Stimulated activated CD4-positive, alpha-beta T cell treated with anti-CD3 and anti-CD28 coated beads, TNF-alpha, amount 100 ng/mL, for 4 hours (primary cell): ENCODE measurements at places on chromosomes 3 and 15.

DNA sequence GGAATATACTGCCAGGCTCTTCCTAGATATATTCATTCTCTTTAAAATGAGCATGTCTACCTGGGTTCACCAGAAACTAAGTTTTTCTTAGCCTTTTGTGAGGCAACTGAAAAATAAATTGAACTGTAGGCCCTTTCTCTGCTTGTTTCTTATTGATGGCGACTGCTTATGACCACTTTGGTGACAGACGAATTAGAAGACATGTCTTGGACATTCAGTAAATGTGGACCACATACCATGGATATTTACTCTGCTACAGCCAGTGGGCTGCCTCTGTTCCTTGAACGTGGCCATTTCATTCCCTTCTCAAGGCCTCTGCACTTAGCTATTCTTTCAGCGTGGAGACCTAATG is 603 bp upstream of the SELENOK start:
- no peak for DNase-seq

GRCh38 chr3:31704156-31704555 is 171.4 kb downstream of the STT3B start:
- DNase-seq: no peak

- no peak for DNase-seq
Observed at GRCh38 chr3:131518680-131519079, 15.9 kb upstream of the MRPL3 start.

GRCh38 chr3:69462826-69463100 is 76.9 kb upstream of the FRMD4B start:
- no peak for DNase-seq

- DNase-seq: no peak
Observed at GRCh38 chr3:43693594-43693993, 2.9 kb downstream of the ABHD5 start.

- DNase-seq: no peak
Observed at GRCh38 chr3:188507244-188507720, 353.3 kb downstream of the LPP start.

- no peak for DNase-seq
Observed at GRCh38 chr3:181530584-181530983, 181.1 kb upstream of the SOX2 start.

GRCh38 chr15:37638691-37639090 is 295.7 kb upstream of the TMCO5A start:
- DNase-seq: no peak

DNA sequence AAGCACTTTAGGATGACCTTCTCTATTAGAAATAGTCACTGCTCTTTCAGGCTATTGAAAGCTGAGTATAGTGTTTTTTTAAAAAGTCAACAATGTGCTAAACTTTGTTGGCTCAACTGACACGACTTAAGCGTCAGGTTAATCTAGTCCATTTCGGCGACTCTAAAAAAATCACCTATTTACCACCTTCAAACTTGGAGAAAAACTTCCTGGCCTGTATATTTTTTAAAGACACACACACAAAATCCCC is 517.8 kb downstream of the FOXP1 start:
- DNase-seq: no peak

GRCh38 chr3:45660567-45660901 is 28.7 kb upstream of the SACM1L start:
- DNase-seq: no peak

GRCh38 chr15:63726491-63726890 is 107.3 kb downstream of the HERC1 start:
- DNase-seq: no peak

GRCh38 chr3:127209840-127210653 is 17.1 kb downstream of the PRR23E start:
- DNase-seq: no peak

GRCh38 chr15:101618076-101618475 is 34.1 kb downstream of the TM2D3 start:
- no peak for DNase-seq

DNA sequence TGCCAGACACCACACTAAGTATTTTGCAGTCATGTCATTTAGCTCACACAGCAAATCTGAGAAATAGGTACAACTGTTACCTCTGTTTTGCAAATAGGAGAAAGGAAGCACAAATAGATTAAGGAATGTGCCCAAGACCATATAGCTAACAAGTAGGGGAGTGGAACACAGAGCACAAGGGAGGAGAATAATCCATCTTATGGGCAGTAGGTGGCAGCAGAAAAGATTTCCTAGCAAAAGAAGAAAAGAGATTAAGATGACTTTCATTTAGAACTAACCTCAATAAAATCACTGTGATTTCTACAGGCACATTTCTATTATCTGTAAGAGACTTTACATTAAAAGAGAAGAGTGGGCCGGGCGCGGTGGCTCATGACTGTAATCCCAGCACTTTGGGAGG is 49.1 kb downstream of the NR1I2 start:
- no peak for DNase-seq

DNA sequence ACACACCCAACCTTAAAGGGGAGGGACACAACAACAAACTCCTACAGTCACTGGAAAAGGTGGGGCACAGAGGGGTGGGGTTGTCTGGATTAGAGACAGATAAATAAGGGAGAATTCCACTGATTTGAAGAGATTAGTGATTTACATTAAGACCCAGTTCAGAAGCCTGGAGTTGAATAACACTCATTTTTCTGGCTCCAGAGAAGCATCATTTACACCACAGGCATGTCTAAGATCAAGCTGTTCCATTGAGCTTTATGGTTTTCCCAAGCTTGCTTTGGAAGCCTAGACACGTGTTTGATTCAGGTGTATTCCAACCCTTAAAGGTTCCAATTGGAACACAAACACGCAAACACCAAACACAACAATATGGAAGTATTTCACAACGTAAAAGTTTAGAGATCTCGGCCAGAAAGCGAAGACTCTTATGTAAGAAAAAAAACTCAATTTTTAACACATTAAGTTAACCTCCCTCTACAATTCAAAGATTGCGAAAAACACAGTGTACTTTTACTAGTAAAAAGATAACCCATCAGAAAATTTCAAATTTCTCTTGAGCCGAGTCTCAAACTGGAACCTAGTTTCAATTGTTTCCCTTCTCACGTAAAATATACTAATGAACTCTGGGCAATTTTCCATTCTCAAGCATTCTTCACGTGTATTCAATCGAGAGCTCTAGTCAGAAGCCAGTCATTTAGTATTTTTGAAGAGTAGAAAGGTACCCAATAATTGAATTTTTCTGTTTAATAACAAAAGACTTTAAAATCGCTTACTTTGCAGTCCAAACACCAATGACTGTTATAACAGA is 2.1 kb downstream of the TRA2B start:
- no peak for DNase-seq

GRCh38 chr15:61851955-61852354 is 208.3 kb downstream of the VPS13C start:
- no peak for DNase-seq

DNA sequence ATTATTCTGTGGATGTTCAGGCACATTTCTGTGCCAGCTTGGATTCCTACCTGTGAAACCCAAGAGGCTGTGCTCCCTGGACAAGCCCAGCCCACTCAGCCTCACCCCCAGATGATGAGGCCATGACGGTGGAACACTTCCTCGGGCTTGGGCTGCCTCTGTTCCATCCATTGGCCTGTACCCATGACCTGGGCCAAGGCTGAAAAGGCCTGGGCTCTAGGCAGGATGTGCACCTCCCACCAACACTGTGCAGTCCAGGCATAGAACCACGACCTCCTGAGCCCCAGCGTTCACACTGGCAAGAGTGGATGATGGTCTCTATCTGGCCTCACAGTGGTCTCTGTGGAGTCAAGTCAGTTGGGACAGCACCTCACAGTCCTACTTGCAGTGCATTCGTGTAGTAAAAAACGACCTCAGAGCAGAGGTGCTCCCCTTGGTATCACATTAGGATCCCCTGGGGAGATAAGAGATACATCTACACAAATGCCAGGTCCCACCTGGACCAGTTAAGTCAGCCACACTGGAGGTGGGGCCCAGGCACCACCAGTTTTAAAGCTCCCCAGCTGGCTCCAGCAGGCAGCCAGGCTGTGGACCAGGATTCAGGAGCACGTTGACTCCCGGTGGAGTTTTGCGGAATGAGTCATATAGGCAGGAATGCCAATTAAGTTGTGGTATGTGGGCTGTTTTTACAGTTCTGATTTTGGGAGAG is 39.0 kb upstream of the IGF1R start:
- DNase-seq: no peak

GRCh38 chr15:81901319-81901718 is 144.5 kb downstream of the MEX3B start:
- DNase-seq: no peak

GRCh38 chr3:173778251-173778650 is 380.7 kb downstream of the NLGN1 start:
- no peak for DNase-seq

DNA sequence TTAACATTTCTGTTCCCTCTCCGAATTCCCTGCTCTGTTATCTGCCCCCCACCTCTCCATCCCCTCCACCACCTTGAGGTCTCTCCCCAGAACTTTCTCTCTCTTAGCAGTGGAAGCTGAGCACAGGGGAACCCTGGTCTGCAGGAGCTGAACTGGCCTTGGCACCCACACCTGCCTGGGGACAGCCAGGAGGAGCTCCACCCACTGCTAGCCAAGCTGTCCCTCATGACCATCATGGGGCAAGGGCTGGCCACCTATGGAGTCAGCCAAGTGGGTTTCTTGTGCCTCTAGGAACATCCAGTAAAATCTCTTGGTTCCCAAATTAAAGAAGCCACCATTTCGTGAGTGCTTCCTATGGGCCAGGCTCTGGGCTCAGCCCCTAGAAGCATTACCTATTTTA is 276.4 kb upstream of the TLE3 start:
- no peak for DNase-seq

DNA sequence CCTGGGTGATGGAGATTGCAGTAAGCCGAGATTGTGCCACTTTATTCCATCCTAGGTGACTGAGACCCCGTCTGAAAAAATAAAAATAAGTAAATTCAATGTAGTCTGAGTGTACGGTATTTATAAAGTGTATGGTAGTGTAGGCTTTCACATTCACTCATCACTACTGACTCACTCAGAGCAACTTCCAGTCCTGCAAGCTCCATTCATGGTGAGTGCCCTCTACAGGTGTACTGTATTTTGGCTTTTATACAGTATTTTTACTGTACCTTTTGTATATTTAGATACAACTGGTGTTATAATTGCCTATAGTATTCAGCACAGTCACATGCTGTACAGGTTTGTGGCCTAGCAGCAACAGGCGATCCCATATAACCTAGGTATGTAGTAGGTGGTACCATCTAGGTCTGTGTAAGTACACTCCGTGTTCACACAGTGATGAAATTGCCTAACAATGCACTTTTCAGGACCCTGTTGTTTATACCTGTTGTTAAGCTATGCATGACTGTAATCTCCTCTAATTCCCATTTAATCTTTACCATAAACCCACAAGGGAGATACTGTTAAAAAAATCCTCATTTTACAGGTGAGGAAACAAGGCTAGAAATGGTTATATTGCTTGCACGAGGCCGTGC is 19.3 kb downstream of the CACNA1D start:
- no peak for DNase-seq

DNA sequence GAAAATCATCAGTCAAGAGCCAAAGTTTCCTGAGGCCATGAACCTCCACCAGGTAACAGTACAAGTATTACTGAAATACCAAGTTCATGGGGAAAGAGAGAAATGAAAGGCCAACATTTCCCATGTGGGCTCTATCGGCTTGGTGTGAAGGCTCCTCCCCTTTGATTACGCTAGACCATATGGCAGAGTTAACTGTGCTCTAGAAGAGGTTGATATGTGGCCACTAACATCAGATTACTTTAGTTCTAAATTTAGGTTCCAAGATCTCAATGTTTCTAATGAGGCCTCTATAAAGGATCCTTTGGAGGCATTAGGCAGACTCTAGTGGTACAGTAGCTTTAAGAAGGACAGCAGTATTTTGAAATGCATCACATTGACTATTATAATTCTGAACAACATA is 127.1 kb downstream of the SEMA6D start:
- no peak for DNase-seq

GRCh38 chr3:189467451-189467850 is 163.7 kb upstream of the TP63 start:
- no peak for DNase-seq

DNA sequence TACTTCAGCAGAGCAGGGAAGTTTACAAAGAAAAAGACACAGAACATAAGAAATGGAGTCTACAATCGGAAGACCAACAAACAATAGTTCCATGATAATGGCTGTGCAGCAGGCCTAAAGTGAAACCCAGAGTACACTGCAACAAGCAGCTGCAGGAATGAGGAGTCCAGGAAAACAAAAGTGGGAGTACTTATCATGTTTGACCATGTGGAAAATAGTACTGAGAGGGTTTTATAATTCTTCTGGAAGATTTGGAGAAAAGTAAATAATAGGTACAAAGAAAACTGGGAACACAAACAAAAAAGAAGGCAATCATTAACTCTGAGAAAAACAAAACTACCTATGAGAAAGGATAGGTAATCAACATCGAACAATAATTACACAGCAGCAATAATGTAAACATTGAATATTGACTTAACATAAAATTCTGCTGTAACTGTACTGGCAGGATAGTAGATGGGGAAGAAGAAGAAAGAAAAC is 87.5 kb downstream of the NEK10 start:
- DNase-seq: no peak

DNA sequence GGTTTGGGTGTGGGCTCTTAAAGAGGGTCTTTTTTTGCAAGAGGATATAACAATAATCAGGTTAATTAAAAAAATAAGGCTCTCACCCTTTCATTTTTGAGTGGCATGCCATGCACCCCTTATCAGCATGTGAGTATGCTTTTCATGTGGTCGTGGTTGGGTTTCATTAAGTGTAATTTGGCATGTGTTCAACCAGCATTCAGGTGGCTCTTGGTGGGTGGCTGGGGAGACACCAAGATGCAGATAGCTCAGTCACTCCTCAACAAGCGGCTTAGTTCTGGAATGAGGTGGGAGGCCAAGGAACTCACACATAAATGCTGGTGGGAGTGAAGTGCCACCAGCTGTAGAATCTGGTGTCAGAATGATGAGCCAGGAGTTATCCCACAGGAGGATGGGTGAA is 66.8 kb downstream of the FLNB start:
- DNase-seq: no peak

- DNase-seq: no peak
Observed at GRCh38 chr3:10337323-10338163, 16.6 kb upstream of the SEC13 start.

DNA sequence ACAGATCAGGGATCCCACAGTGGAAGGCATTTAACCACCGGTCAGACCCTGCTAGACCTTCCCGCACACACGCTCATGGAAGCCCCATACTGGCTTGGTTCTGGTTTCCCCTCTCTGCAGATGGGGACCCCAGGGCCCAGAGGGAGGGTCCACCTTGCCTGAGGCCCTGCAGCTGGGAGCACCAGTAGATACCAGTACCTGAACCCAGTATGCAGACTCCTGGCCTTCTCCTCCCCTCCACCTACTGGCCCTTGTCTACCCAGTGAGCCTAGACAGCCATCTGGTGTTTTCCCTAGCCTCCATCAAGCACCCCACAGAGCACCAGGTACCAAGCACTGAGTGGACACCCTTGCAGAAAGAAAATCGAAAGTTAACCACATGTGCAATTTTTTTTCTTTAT is 65.1 kb downstream of the MEGF11 start:
- DNase-seq: no peak

DNA sequence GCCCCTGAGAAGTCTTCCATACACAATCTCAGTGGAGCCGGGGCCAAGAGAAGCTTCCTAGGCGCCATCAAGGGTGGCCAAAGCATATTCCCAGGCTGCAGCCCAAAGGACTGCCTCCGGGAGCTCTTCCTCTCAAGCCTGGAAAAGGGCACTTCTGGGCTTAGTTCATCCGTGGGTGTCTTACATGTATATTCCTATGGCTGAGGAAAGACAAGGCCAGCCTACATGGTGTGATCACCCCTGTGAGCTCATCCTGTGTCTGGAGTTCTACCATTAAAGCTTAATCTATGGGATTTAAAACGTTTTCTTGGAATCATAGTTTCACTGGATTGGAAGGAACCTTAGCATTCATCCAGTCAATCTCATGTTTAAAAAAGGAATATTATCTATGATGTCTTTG is 21.9 kb upstream of the TIMP4 start:
- DNase-seq: no peak
